Bronchial epithelial cell (primary cell): ENCODE measurements at places on chromosomes 6 and 20. TPM values are rescaled to one million over a fixed set of nuclear protein-coding genes. Genes with fewer than 3 reads are reported as not detected.

Gene MATN4
- total RNA-seq = 0.13 and 0.26 TPM in 2 replicates

Gene UNC93A
- not detected in 2 replicates for total RNA-seq

Gene DDO
- total RNA-seq = not detected in 2 replicates

Gene GJA10
- total RNA-seq = not detected in 2 replicates

- no peak for DNase-seq
Observed at GRCh38 chr6:156150391-156150790, 626.8 kb upstream of the ARID1B start.

DNA sequence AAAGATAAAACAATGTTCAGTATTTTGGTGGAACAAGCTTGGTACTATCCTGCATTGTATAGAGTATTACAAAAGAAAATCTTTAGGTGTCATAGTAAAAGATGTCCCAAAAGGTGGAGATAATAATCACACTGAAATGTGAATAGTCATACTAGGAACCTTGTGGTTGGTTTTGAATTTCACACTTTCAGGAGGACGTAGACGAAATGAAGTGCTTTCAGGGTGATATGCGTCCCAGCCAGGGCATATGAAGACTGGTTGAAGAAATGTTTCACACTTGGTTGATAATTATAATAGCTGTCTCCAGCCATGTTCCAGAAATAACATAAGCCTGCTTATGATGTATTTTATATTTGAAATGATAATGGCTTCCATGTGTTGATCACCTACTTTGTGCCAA lies 60.4 kb downstream of the SCAND1 start:
- no peak for DNase-seq

- no peak for DNase-seq
Observed at GRCh38 chr6:125846292-125847024, 55.7 kb downstream of the NCOA7 start.

GRCh38 chr6:55773620-55774216 lies 101.7 kb downstream of the BMP5 start:
- no peak for DNase-seq

GRCh38 chr6:84554074-84554473 lies 210.3 kb downstream of the TBX18 start:
- no peak for DNase-seq

DNA sequence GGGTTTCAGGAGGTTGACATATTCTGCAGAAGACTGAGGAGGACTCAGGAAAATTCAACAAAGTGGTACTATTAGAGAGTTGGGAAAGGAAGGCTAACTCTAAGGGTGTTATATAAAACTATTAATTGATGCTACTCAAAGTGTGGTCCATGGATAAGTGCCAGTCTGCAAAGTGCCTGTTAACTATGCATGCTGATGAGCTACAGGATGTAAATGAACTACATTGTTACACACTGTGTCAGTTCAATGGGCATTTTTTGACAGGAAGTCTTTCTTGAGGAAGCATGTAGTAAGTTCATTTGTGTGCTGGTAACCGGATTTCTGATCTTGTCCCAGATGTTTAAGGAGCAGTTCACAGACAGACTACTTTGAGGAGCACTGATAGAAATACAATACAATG lies 75.6 kb downstream of the KLHL32 start:
- DNase-seq = no peak

DNA sequence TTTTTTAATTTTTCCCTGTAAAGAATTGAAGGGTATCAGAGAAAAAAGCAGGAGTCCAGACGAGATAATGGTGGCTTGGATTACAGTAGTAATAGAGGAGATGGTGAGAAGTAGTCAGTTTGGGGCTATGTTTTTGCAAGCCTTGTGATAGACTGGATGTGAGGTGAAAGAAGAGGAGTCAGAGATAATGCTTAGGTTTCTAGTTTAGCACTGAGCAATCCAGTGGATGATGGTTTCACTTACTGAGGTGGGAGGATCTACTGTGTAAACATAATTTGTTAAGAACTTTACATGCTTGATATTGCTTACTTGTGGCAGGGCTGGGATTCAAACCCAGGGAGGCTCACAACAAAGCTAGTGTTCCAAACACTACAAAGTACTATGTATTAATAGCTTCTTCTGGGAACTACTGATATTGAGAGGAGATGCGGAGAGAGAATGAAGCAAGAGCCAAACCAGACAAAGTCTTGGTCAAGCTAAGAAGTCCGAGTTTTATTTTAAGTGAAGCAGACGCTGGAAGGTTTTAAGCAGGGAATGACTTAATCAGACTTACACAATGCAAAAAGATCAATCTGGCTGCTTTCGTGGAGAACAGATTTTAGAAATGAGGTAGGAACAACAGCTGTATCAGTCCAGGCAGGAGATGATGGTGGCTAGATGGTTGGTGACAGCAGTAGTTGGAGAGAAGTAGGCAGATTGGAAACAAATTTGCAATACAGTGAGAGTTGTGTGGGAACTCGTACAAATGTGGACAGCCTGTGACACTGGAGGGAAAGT lies 58.0 kb downstream of the ZFAND3 start:
- no peak for DNase-seq

DNA sequence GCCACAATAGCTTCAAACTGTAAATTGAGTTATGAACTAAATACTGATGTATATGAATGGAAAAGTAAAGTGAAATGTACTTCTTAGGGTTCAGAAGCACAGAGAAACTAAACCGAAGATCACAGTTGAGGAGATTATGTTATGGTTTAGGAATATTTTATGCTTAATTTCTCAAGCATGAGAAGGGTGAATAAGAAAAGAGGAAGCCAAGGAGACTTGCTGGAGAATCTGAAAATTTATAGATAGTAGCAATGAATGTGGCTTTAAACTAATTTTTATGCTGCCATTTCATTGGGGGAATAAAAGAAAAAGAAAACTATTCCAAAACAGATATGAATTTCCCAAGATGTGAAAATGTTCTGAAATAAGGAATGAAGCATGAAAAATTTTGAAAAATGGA lies 5.6 kb downstream of the ANKS1A start:
- no peak for DNase-seq

- no peak for DNase-seq
Observed at GRCh38 chr20:34604980-34605788, 46.7 kb downstream of the MAP1LC3A start.

GRCh38 chr6:109039795-109040194 lies 54.9 kb downstream of the SESN1 start:
- DNase-seq = no peak

- DNase-seq = peak; percentile 47
Observed at GRCh38 chr20:52924411-52925271, 47.5 kb upstream of the TSHZ2 start.

DNA sequence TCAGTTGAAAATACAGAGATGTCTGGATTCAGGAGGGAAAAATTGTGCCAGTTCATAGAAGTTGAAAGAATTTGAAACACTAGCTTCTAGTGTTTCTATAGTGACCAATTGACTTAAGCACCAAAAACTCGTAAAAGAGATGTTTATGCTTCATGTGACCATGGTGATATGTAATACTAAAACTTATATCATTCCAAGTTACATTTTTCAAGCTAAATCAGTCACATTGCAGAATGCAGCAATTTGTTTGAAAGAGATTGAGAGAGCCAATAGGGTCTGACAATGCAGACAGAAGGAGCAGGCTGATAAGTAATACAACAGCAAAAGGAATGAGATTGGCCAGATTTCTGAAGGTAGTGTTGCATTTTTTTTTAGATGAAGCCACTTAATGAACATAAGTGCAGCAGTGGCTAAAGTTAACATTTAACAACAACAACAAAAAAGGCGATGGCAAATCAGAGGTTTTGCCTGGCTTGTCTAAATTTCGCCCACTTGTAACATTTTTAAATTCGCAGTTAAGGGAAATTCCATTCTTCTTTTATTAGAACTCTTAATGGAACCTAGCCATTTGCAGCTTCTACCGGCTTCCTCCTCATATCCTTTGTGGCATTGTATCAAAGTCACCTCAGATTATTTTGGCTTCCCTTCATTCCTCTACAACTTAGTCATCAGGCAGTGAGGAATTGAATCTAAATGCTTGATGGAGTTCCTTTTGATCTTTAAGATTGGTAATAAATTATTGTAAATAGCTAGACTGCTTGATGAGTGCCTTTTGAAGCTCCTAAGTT lies 484.0 kb upstream of the SOX4 start:
- DNase-seq = peak; percentile 61

- DNase-seq = no peak
Observed at GRCh38 chr6:44636561-44637248, 249.2 kb downstream of the CDC5L start.

DNA sequence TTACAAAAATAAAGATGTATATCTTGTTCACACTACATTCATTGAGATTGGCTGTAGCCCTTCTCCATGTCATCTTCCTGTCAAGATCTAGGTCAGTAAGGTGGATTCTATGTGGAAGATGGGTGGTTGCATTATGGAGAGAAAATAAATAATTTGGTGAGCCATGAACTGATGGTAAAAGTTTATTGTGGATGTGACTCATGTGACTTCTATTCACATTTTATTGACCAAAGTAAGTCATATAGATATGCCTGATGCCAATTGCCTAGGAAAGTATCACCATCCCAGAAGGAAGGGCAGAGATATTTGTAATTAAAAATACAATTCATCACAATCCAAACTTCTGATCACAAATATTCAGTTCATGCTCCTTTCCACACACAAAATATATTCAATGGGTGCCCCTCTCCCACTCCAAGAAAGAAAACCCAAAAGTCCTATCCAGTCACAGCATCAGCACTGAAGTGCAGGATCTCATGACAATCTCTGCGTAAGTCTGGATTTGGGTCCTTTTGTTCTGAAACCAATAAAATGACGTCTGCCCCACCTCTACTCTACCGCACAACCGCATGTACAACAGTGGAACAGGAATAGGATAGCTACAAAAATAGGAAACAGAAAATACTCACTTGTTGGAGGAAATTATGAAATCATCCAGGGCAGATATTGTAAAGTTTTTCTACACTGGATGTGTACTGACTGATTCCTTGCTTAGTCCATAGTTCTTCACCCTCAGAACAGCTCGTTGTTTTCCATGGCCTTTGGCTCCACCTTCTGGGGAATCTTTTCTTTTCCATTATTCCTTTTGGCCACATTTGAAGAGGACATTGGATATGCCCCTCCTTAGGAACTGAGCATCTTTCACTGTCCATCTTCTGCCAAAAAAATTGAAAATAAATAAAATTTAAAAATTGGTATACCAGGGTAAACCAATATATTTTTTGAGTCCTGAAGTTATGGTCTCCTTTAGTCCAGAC lies 16.1 kb upstream of the SLC17A3 start:
- peak; percentile 46 for DNase-seq
